ENCODE measurements at places on chromosomes 4 and X.

- no peak for DNase-seq
These were observed 161.8 kb upstream of the PCDH18 start for GRCh38 chr4:137694138-137694537.

DNA sequence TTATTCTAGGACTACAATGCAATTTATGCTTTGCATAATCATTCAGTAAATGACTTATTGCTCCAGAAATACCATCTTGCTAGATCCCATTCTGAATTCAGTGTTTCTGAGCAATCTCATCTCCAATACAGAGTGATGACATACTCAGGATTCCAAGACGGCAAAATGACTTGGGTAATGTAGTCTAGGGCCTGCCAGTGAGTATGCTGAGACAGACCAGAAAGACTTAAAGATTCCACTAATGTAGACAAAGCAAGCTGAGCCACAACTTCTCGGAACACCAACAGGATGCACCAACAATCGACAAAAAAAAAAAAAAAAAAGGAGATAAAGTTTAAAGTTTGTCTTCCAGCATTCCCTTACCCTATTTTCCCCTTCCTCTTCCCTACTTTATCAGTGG lies 919 bp upstream of the SEC24B start:
- no peak for DNase-seq

DNA sequence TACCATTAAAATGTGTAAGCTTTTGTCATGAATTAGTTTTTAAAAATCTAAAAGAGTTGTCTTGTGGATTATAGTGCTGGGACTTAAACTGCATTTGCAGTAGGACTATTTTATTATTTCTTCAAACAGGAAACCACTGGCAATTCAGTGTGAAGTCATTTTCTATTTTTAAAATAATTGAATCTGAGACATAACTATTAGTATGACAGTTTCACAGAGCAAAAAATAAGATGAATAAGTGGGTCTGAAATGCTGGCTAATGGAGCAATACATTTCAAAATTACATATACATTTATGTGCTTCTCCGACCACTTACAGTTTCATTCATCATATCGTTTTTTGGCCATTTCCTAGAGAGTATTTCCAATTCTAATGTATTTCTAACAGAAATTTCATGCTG lies 75.3 kb upstream of the RAPGEF2 start:
- DNase-seq: no peak

- DNase-seq: no peak
These were observed 197.3 kb upstream of the LDB2 start for GRCh38 chr4:17095771-17096170.

- no peak for DNase-seq
These were observed 352.3 kb upstream of the TENM3 start for GRCh38 chr4:181890911-181891310.

DNA sequence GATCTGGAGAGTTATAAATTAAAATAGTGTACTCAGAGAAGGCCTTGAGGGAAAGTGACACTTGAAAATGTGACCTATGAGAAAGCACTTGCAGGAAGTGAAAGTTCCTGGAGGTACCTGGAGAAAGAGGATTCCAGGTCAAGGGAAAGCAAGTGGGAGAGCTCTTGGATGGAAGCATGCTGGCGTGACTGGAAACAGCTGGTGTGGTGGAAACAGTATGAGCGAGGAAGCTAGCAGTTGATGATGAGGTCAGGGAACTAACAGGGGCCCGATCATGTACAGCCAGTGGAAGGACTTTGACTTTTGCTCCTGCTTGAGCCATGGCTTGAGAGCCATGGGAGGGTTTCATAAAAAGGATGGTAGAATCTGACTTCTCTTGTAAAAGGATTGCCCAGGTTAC lies 9.5 kb upstream of the CLCN5 start:
- no peak for DNase-seq

DNA sequence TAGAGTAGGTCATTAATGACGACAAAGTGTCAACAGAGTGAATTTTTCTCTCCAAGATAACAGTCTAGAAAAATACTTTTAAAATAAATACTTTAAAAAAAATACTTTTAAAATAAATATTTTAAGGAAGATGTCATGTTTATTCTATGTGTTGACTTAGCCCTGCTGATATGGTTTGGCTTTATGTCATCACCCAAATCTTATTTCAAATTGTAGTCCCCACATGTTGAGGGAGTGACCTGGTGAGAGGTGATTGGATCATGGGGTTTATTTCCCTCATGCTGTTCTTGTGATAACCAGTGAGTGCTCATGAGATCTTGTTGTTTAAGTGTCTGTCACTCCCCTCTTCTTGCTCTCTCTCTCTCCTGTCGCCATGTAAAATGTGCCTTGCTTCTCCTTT lies 754.9 kb upstream of the SLIT2 start:
- no peak for DNase-seq

GRCh38 chrX:10622197-10622596 lies 1.8 kb upstream of the MID1 start:
- no peak for DNase-seq

DNA sequence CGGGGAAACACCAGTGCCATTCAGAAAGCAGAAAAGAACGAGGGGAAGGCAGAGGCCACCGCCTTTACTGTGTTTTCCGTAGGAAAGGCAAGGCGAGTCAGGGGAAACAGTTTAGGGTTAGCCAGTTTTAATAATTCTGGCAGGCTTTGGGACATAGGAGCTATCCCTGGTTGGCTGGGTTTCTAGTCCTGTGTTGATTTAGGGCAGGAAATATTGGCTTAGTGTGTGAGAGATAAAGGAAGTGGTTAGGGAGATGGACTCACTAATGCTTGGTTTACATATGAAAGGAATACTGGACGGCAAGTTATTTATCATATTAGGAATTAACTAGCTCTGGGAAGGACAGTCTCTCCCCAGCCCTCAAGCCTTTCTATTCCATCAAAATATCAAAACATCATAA lies 53.1 kb downstream of the SYNPO2 start:
- DNase-seq: no peak

GRCh38 chr4:958314-958665 lies 15.1 kb downstream of the DGKQ start:
- DNase-seq: no peak

GRCh38 chr4:40144716-40145115 lies 52.1 kb upstream of the RHOH start:
- no peak for DNase-seq

DNA sequence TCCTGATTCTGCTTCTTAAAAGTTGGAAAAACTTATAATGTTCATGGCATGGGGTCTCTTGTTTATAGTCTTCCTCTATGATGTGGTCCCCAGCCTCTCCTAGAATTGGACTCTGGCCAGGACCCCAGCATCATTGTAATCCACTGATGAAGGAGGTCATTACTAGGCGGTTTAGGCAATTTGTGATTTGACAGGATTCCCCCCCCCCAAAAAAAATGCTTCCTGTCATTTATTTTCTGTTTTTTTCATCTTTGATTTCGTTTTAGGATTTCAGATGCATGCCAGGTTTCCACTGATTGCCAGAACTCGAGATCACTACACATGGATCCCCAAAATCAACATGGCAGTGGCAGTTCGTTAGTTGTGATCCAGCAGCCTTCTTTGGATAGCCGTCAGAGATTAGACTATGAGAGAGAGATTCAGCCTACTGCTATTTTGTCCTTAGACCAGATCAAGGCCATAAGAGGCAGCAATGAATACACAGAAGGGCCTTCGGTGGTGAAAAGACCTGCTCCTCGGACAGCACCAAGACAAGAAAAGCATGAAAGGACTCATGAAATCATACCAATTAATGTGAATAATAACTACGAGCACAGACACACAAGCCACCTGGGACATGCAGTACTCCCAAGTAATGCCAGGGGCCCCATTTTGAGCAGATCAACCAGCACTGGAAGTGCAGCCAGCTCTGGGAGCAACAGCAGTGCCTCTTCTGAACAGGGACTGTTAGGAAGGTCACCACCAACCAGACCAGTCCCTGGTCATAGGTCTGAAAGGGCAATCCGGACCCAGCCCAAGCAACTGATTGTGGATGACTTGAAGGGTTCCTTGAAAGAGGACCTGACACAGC lies 4.9 kb downstream of the SPRY1 start:
- DNase-seq: no peak

GRCh38 chr4:2172161-2172560 lies 69.8 kb downstream of the HAUS3 start:
- DNase-seq: no peak

GRCh38 chr4:23934915-23935314 lies 45.1 kb upstream of the PPARGC1A start:
- no peak for DNase-seq

DNA sequence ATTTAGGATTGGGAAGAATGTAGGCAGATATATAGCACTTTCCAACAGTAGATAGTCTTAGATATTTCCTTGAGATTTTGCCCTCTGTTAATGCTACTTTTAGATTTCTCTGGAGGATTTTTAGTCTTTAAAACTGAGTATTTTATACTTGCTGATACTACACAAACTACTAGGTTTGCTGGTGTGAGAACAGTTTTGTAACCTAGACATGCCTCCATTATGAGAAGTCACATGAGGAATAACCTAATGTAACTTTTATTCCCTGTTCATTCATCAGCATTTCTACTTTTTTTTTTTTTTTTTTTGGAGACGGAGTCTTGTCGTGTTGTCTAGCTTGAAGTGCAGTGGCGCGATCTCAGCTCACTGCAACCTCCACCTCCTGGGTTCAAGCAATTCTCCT lies 137.2 kb downstream of the RAPGEF2 start:
- DNase-seq: no peak

DNA sequence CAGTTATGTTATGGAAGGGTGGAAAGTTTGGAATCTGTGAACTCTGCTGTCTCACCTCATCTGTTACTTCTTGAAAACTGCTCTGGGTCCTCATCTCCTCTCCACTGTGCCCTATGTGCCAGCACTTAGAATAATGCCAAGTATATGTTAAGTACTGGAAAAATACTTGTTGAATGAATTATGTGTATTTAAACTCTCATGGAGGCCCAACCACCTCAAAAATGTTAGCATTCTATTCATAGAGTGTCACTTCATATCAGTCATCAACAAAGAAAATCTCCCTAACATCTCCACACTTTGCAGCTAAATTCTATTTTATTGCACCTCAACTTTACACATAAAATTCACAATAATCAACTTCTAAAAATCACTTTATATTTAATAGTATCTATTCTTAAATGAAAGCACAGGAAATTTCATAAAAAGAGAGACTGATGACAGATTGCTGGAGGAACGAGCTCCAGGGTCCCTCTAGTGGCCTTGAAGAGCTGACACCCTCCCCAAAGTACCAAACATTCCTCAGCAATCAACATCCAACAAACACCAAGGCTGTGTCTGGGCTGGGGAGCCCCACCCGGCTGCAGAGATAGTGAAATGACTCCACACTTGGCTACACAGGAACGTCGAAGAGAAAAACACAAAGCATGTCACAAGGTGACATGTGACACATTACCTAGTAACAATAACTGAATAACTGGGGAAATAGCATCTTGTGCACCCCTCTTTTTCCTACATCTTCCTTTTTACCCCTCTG lies 45.8 kb downstream of the SLC39A8 start:
- peak; percentile 30 for DNase-seq

GRCh38 chr4:152258391-152258790 lies 277.5 kb downstream of the FBXW7 start:
- no peak for DNase-seq

GRCh38 chr4:158159718-158160094 lies 13.1 kb downstream of the GASK1B start:
- no peak for DNase-seq

GRCh38 chr4:152138451-152138850 lies 377.6 kb upstream of the GATB start:
- no peak for DNase-seq

GRCh38 chr4:3676907-3677747 lies 89.1 kb upstream of the ADRA2C start:
- no peak for DNase-seq

DNA sequence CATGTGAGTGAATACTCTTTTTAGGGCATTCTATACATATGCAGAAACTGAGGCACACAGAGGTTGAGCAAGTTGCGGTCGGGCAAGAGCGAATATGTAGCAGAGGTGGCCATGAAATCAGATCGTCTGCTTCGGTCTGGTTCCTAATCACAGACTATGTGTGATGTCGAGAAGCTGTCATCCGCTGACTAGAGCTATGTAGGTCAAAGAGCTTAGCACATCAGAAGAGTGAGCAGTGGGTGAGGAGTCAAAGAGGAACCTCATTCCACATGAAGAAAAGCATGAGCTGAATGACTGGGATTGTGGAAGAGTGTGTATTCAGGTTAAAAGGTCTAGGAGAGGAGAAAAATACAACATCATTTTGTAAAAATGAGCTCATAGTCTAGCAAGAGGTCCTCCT lies 19.0 kb downstream of the GAB3 start:
- no peak for DNase-seq

- DNase-seq: no peak
These were observed 59.3 kb downstream of the AREG start for GRCh38 chr4:74504212-74504611.

- DNase-seq: no peak
These were observed 133.3 kb upstream of the MBNL3 start for GRCh38 chrX:132622130-132622529.

GRCh38 chrX:107153005-107153404 lies 34.4 kb upstream of the RBM41 start:
- DNase-seq: no peak

- DNase-seq: no peak
These were observed 1513.0 kb downstream of the STIM2 start for GRCh38 chr4:28373601-28374000.

GRCh38 chrX:63686878-63687714 lies 97.9 kb downstream of the ARHGEF9 start:
- peak; percentile 19 for DNase-seq

DNA sequence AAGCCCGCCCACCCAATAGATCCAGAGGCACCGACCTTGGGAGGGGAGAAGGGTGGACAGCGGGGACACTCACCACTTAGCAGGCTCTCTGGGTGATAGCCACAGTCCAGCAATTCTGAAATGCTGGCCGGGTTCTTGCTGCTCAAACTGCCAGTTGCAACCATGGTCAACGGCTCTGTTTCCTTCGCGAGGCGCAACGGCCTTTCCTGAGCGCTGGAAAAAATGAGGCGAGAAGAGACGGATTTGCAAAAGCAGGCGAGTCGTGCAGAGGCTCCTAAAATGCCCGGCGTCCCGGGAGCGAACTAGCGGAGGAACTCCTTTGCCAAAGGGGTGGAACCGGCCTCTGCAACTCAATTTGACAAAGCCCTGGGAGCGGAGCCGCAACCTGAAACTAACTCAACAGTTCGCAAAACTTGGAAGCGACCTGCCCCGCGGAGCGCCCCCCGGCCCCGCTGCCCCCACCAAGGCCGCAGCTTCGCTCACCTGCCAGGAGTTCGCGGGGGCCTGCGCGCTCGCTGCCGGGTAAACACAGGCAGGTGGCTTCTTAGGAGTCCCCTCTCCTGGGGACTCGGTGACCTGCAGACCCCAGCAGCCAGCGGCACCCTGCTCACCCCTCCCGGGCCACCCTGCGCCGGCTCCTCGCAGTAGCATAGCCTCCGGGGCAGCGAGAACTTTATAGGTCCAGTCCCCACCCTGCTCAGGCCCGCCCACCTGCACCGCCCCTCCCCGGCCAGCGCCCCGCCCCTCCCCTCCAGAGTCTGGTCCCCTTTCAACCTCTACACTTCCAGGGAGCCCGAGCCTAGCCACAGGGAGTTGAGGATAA lies at the start of gene DDIT4L:
DDIT4L (minus strand) TSS at position 649 of the 823 bp plus-strand sequence; CDS start at position 164, 485 bp downstream.
- peak; percentile 20 for DNase-seq

GRCh38 chr4:183968502-183968901 lies 63.4 kb downstream of the STOX2 start:
- no peak for DNase-seq

All from GM10248 (cell line).